ENCODE measurements at places on chromosomes 1 and 21.

DNA sequence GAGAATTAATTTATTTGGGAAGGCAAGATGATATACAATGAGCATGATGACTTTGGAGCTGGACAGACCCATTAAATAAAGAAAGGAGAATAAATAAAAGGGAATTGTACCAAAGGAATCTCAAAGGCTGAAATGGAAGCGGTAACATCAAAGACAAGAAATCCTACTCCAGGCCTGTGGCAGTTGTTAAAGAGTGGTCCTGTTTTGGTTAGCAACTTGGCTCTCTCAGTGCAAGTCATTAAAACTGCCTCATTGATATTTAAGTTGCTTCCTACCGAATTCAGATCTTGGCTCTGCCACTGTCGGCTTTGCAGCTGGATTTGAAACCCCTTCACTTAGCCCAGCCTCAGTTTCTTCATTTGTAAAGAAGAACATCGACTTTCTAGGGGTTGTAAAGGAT, 10.1 kb downstream of the TGFB2 start:
- peaks cover 18% of the 10 kb centered on the region for H3K4me1 ChIP-seq
- DNase-seq = no peak
- peaks cover 6% of the 10 kb centered on the region for H3K27me3 ChIP-seq
- H3K27ac ChIP-seq = no peak overlapping the region

DNA sequence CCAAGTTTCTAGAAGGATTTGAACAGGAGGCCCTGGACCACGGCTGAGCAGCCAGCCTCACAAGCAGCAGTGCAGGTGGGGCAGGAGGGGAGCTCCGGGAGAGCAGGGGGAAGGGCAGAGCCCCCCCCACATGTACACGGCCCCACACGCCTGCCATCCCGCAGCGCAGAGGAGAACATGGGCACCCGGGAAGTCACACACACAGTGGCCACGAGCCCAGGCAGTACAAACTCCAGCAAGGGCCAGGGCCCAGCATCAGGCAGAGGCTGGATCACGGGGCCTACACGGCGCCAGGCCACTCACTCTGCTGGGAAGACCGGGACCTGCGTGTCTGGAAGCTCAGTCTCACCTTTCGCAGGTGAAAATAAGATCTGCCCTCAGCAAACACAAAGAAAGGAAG, 5.2 kb downstream of the SUMO3 start:
- no peaks in the 10 kb centered on the region for H3K27me3 ChIP-seq
- H3K27ac ChIP-seq = no peak overlapping the region
- H3K4me3 ChIP-seq = no peak overlapping the region
- peaks cover 28% of the 10 kb centered on the region for H3K4me1 ChIP-seq
- DNase-seq = no peak
- H3K36me3 ChIP-seq = peaks cover 19% of the 10 kb centered on the region

DNA sequence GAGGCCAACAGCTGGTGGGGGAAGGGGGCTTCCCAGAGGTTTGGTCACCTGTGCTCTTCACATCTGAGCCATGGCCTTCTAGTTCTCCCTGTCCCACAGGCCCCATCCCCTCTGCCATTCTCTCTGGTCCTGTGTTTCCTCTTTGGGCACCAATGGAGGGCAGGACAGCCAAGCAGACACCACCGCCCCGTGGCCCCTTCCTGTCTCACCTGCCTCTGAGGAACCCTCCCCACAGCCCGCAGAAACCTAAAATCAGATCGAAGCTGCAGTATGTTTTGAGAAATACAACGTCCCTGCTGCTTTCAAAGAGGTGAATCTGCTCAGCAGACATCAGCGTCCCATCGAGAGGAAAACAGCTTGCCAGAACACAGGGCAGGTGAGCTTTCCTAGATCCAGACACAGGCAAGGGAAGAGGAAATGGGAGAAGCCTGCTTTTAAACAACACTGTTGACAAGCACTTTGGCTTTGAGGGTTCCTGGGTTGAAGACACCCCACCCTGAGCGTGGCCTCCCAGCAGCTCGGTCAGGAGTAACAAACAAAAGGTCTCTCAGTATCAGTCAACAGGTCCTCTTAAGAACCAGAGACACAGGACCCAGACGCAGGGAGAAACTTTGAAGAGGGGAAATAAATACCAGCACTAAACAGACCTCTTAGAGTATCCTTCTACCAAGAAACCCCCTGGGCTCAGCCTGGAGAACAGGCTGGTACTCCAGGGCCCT, 2.3 kb downstream of the PANK4 start:
- H3K27ac ChIP-seq = peak overlapping the region; percentile 98
- DNase-seq = peak; percentile 75
- H3K36me3 ChIP-seq = peaks cover 25% of the 10 kb centered on the region
- H3K4me3 ChIP-seq = peak overlapping the region; percentile 81

DNA sequence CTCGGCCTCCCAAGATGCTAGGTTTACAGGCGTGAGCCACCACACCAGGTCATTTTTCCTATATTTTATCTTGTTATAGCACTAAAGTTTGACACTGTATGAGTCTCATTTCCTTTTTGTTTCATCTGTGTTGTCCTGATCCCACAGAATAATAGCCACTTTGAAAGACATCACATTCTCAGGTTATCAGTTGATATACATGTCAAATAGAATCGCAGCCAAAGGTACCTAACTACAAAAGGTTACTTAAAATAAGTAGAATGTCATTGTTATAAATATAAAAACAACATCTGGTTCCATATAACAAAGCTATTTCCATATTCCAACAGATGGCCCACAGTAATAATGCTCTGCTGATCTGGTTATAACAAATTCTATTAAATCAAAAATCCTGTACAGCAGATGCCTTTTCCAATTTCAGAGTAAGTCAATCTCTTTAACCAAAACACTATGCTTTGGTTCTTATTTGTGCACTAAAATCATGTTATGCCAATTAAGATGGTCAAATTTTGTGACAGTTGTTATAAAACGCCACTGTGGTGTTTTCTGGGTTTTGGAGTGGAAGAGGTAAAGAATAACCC, 6.0 kb downstream of the FOXJ3 start:
- peaks cover 6% of the 10 kb centered on the region for H3K36me3 ChIP-seq
- H3K27me3 ChIP-seq = no peaks in the 10 kb centered on the region
- no peak for DNase-seq
- H3K4me3 ChIP-seq = no peak overlapping the region
- H3K27ac ChIP-seq = no peak overlapping the region

DNA sequence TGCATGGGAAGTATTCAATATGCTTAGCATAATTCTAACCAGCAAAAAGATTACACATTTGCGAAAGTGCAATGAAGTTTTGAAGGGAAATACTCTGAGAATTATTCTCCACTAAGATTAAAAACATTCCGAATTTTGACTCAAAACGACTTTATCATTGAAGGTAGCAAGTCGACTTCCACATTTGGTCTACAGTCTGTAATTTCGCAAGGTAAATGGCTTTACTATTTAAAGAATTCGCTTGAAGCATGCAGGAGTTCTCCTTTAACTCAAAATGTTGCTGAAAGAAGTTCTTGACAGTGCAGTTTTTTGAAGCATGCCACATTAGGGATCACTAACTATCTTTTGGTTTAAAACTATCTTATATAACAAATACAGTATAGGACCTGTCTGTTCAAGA, 161.0 kb upstream of the HP1BP3 start:
- no peak for DNase-seq
- H3K4me3 ChIP-seq = no peak overlapping the region
- H3K36me3 ChIP-seq = peaks cover 5% of the 10 kb centered on the region
- H3K4me1 ChIP-seq = no peaks in the 10 kb centered on the region
- H3K27ac ChIP-seq = no peak overlapping the region

GRCh38 chr1:221316491-221317056, 425.3 kb downstream of the DUSP10 start:
- no peak overlapping the region for H3K4me3 ChIP-seq
- no peak for DNase-seq
- H3K27ac ChIP-seq = no peak overlapping the region
- peaks cover 7% of the 10 kb centered on the region for H3K27me3 ChIP-seq

- no peak overlapping the region for H3K4me3 ChIP-seq
- no peak overlapping the region for H3K27ac ChIP-seq
- H3K36me3 ChIP-seq = no peaks in the 10 kb centered on the region
- DNase-seq = no peak
- peaks cover 3% of the 10 kb centered on the region for H3K4me1 ChIP-seq
- peaks cover 10% of the 10 kb centered on the region for H3K27me3 ChIP-seq
These were observed 5.9 kb upstream of the ASAP3 start for GRCh38 chr1:23489842-23490241.

DNA sequence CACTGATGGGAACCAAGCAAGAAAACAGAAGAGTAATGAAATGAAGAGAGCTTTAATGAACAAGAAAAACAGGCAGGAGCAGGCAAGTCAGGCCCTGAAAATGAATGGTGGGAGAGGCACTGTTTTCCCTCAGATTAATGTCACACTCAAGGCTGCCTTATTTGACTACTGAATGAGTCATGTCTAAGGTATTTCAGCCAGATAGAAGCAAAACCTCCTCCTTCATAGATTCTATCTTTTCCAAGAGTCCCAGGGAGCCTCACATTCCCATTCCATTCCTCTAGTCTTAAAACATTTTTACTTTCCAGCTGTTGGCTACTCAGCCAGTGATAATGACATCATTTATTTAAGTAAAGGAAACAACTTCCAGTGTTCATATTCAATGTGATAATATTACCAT, 228.4 kb upstream of the NRIP1 start:
- no peak for DNase-seq
- H3K36me3 ChIP-seq = no peaks in the 10 kb centered on the region
- H3K27me3 ChIP-seq = no peaks in the 10 kb centered on the region
- no peaks in the 10 kb centered on the region for H3K4me1 ChIP-seq

DNA sequence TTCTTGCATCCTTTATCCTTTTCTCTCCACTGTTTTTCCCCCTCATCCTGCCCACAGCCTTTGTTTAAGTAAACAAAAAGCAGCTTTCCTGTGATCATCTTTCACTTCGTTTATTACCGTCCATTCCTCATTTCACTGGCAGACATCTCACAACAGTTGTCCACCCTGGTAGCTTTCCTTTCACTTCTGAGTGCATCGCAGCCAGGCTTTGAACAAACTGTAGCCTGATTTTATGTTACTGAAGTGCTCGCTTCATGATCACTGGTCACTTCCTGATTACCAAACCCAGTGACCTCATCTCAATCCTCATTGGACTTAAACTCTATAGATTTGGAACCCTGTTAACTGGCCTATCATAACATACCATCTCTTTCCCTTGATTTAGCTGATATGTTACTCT, 67.7 kb downstream of the SDCCAG8 start:
- peaks cover 1% of the 10 kb centered on the region for H3K36me3 ChIP-seq
- no peak overlapping the region for H3K27ac ChIP-seq
- no peaks in the 10 kb centered on the region for H3K27me3 ChIP-seq
- no peaks in the 10 kb centered on the region for H3K4me1 ChIP-seq

DNA sequence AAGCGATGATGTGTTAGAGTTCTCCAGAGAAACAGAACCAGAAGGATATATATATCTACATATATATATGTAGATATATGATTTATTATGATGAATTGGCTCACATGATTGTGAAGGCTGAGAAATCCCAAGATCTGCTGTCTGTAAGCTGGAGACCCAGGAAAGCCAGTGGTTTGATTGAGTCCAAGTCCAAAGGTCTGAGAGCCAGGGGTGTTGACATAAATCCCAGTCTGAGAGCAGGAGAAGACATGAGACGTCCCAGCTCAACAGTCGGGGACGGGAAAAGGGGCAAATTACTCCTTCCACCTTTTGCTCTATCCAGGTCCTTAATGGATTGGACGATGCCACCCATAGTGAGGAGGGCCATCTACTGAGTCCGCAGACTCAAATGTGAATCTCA, 126.6 kb downstream of the PRDM2 start:
- H3K4me3 ChIP-seq = no peak overlapping the region
- H3K27me3 ChIP-seq = no peaks in the 10 kb centered on the region
- no peak overlapping the region for H3K27ac ChIP-seq
- peaks cover 2% of the 10 kb centered on the region for H3K36me3 ChIP-seq
- H3K4me1 ChIP-seq = peaks cover 3% of the 10 kb centered on the region
- no peak for DNase-seq

Data from activated CD8-positive, alpha-beta T cell treated with anti-CD3 and anti-CD28 coated beads for 36 hours (primary cell).